NCI-H2081 (cell line): ENCODE measurements at places on chromosomes 13 and 19.

DNA sequence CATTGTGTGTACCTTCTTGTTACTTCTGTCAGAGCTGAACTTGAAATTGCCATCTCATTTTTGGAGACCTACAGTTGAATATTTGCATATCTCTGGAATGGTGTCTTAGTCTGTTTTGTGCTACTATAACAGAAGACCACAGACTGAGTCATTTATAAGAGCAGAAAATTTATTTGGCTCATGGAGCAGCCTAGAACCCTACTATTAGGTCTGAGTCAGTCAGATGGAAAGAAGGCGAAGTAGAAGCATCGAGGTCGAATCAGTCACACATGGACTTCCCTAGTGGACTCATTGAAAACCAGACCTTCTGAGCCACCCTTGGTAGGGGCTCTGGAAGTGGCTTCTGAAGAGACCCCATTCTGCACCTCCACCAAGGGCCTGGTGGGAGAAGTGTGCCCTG, 33.9 kb upstream of the TPT1 start:
- DNase-seq = no peak

- no peak for DNase-seq
Measured at GRCh38 chr13:27004326-27004725, 167.3 kb downstream of the USP12 start.

GRCh38 chr19:35284153-35285094, 2.1 kb downstream of the HAMP start:
- no peak for DNase-seq

GRCh38 chr19:53878776-53879139, 3.2 kb upstream of the PRKCG start:
- DNase-seq = no peak

DNA sequence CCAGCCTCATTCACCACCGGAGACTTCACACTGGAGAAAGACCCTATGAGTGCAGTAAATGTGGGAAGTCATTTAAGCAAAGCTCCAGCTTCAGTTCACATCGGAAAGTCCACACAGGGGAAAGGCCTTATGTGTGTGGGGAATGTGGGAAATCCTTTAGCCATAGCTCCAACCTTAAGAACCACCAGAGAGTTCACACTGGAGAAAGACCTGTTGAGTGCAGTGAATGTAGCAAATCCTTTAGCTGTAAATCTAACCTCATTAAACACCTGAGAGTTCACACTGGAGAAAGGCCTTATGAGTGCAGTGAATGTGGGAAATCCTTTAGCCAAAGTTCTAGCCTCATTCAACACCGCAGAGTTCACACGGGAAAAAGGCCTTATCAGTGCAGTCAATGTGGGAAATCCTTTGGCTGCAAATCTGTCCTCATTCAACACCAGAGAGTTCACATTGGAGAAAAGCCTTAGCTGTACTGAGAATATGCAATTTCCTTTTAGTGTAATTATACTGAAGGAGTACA, 8.8 kb downstream of the ZNF211 start:
- DNase-seq = no peak

DNA sequence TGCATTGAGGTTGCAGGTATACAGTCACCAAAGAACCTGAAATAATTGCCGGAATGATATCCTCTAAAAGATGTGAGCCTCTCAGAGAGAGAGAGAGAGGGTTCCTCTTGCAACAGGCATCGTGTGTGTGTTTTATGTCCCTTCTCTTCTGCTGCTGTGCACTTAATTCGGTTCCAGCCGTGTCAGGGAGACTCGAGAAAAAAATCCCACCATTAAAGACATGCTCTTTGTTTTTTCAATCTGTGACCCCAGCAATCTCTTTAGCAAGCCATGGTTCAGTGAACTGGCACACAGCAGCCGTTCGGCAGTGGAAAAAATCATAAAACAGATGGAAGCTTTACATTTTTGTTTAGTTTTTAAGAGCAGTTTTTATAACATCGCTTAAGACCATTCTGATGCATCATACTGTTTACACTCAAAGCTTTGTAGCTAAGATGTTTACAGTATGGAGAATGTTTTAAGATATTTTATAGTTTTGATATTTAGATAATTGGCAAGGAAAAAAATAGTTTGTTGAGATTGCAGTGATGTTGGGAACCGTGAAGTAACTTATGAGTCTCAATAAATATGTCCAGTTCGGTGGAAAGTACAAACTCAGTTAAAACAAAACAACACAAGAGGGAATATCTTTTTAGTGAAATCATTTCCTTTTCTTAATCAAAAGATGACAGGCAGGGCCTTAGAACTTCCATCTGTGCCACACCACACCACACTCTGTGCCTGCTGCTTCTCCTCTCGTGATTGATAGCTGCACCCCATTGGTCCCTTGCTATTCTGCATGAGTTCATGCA, 31.2 kb upstream of the ZNF536 start:
- no peak for DNase-seq

DNA sequence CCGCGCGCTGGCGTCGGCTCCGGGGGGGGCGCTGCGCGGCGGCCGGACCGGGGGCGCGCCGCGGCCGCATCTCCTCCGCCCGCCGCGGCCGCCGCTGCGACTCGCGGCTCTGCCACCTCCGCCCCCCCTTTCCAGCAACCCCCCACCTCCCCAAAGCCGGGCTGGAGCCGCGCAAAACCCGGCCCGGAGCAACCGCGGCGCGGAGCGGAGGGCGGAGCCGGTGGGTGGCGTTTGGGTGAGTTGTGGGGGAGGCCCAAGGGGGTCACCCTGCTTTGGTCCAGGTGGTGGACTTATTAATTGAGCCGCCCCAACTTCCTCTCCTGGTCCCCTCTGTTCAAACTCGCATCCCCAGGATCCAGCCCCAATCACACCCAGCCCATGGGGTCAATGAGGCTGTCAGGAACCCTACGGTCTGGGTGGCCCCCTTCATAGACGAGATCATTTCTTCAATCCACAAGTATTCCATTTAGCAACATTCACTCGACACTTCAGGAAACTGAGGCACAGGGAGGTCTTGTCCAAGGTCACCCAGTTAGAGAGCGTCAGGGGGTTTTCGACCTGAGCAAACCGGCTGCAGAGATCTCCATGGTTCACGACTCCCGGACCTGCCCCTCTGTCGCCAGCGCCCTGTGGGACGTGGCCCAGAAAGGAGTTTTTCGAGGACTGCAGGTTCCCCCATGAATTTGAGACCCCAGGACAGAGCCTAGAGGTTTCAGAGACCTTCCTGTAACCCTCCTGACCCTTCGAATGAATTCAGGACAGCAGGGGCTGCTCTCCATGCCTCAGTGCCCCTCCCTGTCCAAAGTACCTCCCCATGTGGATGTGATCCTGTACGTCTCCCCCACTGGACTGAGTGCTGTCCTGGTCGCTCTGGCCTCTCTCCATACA, 22.4 kb upstream of the SEMA6B start:
- peak; percentile 46 for DNase-seq

- no peak for DNase-seq
Measured at GRCh38 chr19:4588291-4588761, 28.8 kb upstream of the SEMA6B start.

GRCh38 chr19:17183858-17184321, 31.3 kb upstream of the USE1 start:
- DNase-seq = no peak

DNA sequence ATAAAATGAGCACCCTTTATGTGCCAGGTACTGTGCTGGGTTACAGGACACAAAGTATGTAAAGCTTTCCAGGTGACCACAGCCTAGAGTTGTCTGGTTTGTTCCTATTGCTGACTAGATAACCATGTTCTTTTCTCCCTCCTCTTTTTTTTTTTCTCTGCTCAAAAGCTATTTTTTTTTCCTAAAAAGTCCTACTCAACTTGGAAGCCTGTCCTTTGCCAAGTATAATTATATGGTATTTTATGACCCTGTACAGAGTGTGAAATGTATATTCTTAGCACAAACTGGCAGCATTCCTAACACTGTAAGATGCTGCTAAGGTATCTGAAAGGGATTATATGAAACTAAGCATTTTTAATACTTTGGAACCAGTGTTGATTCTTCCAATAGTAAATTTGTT, 171.0 kb downstream of the GPC6 start:
- no peak for DNase-seq

DNA sequence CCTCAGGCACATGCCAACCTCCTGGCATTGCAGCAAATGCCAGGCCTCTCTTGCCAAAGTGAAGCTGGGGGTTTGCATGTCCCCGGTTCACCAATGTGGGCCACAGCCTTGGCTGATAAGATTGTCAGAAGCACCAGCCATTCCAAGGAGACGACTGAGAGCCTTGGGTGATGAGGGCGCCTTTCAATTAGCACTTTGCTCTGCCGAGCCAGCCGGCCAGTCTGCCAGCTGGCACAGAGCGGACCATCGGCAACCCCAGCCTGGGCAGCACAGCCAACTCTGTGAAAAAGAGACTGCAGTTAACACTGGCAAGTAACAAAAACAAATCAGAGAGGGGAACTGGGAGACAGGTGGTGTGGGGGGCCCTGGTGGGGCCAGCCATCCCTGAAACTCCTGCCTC, 67.3 kb downstream of the EFNB2 start:
- DNase-seq = no peak

DNA sequence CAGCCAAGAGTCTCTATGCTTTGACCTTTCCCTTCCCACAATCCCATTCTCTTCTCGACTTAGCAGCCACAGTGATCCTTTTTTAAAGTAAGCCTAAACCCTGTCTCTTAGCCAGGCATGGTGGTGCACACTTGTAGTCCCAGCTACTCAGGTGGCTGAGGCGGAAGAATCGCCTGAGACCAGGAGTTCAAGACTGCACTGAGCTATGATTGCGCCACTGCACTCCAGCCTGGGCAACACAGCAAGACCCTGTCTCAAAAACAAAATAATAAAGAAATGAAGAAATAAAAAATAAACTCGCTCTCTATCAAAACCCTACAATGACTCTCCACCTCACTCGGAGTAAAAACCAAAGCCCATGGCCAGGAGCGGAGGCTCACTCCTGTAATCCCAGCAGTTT, 14.7 kb downstream of the TEX101 start:
- DNase-seq = no peak

DNA sequence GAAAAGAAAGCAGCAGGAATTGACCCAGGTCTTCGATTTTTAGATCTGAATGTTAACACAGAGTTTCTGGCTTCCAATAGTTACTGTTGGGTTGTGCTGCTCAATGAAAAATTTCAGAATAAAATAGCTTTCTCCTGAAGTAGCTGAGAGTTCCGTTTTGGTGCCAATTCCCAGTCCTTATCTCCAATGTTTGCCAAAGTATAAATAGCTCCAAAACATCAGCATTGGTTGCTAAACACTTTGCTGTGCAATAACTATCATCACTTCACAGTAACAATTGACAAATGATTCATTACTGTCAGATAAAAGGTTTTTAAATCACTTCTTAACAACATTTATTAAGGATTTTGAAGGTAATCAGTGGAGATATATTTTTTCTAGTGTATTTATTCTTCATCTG, 446.0 kb downstream of the PCDH20 start:
- no peak for DNase-seq

DNA sequence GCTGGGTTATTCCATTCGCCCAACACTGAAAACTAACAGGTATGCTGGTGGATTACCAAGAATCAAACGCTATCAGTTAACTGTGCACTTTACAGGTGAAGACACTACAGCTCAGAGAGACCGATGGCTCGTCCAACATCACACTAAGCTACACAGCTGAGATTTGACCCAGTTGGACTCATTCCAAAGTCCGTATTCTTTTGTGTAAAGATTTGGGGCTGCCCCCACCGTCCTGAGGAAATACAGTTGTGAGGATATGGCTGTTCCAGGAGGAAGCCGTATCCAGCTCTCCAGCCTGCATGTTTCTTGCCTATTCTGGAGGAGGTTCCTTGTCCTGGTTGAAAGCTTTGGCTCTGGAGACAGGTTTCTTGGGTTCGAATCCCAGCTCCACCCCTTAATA, 4.2 kb downstream of the ZSCAN5A start:
- no peak for DNase-seq

- no peak for DNase-seq
Measured at GRCh38 chr19:35902870-35903475, 644 bp downstream of the HCST start.

DNA sequence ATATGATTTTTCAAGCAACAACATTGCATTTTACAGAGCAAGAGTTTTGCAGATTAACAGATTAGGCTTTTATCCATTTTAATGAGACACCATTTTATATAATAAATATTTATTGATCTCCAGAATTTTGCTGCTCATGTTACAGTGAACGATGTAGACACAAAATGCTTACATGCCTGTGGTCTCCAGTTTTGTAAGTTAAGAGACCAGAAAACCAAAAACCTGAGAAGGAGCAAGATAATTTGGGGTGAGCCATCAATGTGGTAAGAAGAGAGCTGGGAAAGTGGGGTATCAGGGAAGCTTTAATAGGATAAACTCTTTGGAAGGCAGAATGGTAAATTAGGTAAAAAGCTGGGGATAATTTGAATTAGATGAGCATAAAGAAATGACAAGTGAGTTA, 2100.5 kb upstream of the PCDH20 start:
- DNase-seq = no peak

DNA sequence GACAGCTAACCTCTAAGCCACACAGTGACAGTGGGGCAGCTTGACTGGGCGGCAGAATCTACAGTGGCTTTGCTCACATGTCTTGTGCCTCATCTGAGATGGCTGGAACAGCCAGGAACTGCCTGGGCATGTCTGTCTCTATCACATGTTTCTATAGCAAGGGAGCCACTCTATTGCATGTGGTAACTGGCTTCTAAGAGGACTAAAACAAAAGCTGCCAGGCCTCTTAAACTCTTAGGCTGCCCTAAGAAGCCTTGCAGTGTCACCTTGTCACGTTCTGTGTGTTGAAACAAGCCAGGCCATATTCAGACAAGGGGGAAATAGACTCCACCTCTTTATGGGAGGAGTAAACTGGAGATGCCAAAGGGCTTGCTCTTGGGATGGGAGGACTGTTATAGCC, 122.9 kb upstream of the MAB21L1 start:
- no peak for DNase-seq

- DNase-seq = peak; percentile 35
Measured at GRCh38 chr13:23739596-23739995, 149.6 kb downstream of the MIPEP start.

GRCh38 chr19:18419699-18420460, 682 bp downstream of the SSBP4 start:
- peak; percentile 13 for DNase-seq

DNA sequence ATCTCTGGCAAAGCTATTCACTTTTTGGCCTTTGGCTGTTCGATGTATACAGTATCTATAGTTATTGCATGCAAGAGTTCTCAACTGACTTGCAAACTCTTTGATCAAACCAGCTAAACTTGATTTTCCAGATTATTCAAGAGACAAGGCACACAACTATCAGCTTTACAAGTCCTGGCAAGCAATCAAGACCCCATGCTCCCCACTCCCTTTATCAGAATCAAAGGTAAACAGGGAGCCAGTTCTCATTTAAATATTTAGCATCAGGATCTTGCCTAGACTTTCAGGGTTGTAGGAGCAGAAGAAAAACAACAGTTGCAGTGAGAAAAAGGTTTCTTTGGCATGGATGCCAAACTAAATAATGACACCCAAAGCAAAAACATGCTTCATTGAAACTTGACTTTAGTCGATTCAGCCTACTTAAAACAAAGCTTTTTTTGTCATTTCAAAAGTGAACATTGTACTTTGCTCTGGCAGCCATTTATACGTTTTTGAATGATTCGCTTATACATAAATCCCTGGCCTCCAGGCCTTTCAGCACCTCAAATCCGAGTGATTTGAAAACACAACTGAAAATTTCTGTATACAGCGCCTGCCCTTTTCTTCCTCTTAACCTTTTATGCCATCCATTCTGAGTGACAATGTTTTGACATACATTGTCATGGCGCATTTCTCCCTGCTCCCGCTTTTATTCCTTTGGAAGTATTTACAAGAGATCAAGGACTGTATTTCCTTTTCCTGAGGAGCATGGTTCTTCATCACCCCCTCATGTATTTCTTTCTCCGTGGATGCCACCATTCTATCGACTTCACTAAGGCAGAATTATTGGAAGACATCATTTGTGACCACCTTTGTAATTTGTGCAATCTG, 340.8 kb downstream of the KLF5 start:
- no peak for DNase-seq

GRCh38 chr19:17248011-17248776, 2.5 kb upstream of the NR2F6 start:
- DNase-seq = no peak
